Globus pallidus (tissue), 1 donor: ENCODE measurements at places on chromosomes 7 and 10.

GRCh38 chr7:67809586-67809985 lies 813.0 kb downstream of the TYW1 start:
- no peak for DNase-seq

GRCh38 chr10:14585287-14586193 lies 189.2 kb downstream of the FAM107B start:
- no peak for DNase-seq

GRCh38 chr10:29649561-29650551 lies 15.1 kb upstream of the SVIL start:
- no peak for DNase-seq

GRCh38 chr10:128306535-128306934 lies 180.3 kb upstream of the MKI67 start:
- no peak for DNase-seq

DNA sequence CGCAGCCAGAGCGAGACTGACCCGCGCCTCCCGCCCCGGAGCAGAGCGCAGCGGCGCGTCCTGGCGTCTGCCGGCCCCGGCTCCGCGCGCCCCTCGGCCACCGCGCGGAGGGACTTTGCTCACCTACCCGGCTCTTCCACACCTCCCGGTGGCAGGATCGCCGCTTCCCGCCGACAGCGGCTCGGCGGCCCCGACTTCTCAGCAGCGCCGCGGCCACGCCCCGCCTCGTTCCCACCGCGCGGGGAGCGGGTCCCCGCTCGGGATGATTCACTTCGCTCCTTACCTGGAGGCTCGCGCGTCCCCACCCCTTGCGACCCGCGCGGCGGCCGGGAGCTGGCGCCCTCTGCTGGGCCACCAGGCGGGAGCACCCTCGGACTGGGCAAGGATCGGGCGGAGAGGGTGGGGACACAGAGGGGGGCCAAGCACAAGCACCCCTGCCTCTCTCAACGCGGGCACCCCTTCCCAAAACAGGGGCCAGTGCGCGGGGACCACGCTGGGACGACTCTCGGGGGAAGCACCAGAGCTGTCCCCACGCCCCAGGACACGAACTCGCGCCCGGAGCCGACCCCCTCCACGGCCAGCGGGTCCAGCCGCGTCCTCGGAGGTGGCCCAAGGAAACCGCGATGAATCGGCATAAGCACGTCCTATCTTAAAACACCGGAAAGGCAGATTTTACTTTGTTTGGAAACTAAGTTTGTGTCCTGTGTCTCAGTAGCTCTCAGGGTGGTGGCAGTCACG lies 101.0 kb upstream of the SVIL start:
- no peak for DNase-seq

GRCh38 chr7:1555046-1555812 lies 776 bp downstream of the TMEM184A start:
- DNase-seq = no peak

- DNase-seq = no peak
These were observed 5.6 kb upstream of the LRRN3 start for GRCh38 chr7:111085356-111085755.

GRCh38 chr7:112193915-112194502 lies 12.2 kb downstream of the DOCK4 start:
- DNase-seq = no peak

GRCh38 chr7:90383861-90384260 lies 19.4 kb upstream of the CLDN12 start:
- DNase-seq = no peak

- DNase-seq = no peak
These were observed 15.4 kb upstream of the ANKRD1 start for GRCh38 chr10:90936276-90936659.

DNA sequence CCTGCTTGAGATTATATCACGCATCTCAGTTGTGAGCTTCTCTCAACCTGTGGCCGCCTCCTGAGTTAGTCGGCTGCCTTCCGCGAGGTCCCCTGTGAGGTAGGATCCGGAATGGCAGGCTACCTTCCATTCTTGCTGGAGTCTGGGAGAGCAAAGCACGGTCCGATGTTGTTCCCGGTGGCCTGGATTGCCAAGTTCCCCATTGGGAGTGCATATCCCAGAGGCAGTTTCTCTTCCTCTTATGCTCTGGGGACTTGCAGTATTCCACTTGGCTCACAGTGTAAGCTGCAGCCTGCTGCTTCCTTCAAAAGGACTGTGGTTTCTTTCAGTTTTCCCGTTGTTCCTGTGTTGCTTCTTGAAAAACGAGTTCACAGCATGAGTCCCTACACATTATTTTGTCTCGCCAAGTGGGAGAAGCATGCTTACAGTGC lies 225.4 kb upstream of the ZWINT start:
- no peak for DNase-seq
